ENCODE measurements at places on chromosomes 7 and 10.

GRCh38 chr7:129176916-129177710, 11.3 kb upstream of the SMO start:
- no peak for DNase-seq

DNA sequence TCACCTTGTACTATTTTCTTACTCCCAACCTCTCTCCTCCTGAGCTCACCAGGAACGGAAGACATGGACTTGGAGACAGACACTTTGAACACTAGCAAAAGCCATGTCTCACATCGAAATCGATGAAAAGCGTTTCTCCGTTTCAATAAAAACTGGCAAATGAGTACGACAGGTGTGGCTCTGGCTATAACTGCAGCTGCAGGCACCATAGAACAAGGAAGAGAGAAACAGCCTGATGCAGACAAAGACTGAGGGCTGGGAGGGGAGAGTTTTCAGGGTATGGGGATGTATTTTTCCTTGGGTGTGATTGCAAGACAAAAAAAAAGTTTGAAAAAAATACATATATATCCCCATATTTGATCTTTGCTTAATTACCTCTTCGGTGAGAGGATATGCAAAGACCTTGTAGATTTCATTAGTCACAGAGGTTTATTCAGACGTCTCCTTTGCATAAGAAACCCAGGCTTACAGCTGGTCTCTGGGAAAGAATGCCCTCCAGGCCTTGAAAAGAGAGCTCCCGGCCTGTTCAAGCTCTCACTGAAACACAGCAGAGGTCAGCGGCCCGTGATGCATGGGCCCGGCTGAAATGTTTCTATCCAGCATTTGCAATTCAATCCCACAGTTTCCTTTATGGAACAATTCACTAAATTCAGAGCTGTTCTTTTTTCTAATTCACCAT, 63.1 kb downstream of the TLL2 start:
- DNase-seq, result no peak

- no peak for DNase-seq
These were observed 56.7 kb downstream of the DDC start for GRCh38 chr7:50508471-50508943.

DNA sequence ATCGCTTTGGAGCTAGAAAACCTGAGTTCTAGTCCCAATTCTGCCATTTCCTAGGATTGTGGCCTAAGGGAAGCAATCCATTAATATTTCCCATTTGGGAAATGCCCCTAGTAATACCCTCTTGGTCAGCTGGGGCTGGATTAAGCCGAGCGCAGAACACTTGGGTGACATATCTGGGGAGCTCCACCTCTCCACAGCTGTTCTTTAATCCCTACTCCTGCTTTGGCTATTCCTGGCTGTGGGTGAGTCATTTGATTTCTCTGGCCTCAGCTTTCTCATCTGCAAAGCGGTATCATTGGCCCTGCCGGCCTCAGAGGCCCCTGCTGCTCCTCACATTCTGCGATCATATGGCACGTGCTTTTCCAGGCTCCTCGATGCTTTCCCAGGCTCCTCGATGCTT, 108.3 kb downstream of the BUB3 start:
- DNase-seq, result no peak

GRCh38 chr10:18918532-18918931, 130.1 kb upstream of the MALRD1 start:
- DNase-seq, result no peak

GRCh38 chr10:114682121-114682520, 24.0 kb upstream of the ABLIM1 start:
- DNase-seq, result no peak

GRCh38 chr10:9608602-9609001, 1409.1 kb upstream of the CELF2 start:
- DNase-seq, result no peak

DNA sequence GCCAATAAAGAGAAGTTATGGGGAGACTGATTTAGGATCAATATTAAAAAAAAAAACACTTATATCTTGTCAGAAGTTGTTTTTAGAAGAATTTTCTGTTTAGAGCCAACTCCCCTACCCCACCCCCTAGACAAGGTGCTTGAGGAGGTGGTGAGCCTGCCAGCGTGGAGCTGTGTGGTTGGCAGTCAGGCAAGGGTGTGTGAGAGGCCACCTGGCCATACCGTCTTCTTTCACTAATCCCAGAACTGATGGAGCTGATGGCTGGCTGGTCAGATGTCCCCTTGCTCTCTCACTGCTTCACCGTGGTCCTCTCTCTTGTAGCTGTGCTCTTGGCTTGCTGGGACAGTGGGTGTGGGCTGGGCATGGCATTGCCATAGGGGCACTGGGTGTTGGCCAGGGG, 34.3 kb downstream of the NACAD start:
- DNase-seq, result no peak

- no peak for DNase-seq
These were observed 67.5 kb upstream of the ARHGAP21 start for GRCh38 chr10:24791084-24791726.

- no peak for DNase-seq
These were observed 1.5 kb downstream of the GDF2 start for GRCh38 chr10:47323636-47324296.

DNA sequence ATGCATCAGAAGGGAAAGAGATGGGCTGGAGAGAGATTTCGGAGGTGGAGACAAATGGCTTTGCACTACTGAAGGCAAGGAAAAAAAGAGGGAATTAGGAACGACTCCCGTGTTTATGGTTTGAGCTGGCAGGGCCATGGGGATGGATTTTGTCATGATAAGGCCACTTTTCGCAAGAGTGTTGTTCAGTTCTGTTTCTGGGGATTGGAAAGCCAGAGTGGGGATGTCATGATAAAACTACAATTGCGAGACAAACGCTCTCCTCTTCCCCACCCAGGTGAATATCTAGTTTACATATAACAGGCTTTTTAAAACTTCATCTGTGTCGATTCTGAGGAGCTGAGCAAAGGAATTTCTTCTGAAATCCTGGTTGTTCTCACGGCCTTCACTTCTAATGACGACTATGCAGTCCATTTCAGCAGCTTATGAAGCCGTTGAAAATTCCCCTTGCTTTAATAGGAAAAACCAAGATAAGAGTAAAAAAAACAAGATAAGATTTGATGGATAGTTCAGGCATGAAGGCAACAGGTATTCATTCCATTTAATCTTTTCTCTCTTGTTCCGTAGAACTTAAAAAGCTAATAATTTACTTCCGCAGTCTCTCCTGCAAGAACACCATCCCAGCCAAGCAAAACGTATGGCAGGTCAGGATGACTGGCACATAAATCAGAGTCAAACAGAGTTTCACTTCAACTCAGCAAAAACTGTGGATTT, 245.6 kb upstream of the PITRM1 start:
- DNase-seq, result no peak

- no peak for DNase-seq
These were observed 177.1 kb upstream of the SVIL start for GRCh38 chr10:29811751-29812427.

- no peak for DNase-seq
These were observed 140.4 kb upstream of the MAGI2 start for GRCh38 chr7:79593866-79594301.

DNA sequence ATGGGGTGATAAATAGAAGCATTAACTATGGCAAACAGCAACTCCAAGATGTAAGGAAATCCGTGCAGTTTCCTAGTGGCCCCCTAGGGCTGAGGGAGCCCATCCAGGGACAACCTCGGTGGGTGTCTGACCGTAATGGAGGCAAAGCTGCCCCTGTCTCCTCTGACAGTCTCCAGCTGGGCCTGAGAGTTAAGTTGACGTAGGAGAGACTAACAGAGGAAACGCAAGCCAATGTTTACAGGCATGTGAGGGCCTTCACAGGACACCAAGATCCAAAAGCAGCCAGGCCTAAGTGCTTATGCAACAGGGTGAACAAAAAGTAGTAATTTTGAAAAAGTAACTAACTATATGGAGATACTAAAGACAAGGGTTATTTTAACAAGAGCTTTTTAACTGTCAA, 330.0 kb upstream of the C7orf33 start:
- DNase-seq, result no peak

DNA sequence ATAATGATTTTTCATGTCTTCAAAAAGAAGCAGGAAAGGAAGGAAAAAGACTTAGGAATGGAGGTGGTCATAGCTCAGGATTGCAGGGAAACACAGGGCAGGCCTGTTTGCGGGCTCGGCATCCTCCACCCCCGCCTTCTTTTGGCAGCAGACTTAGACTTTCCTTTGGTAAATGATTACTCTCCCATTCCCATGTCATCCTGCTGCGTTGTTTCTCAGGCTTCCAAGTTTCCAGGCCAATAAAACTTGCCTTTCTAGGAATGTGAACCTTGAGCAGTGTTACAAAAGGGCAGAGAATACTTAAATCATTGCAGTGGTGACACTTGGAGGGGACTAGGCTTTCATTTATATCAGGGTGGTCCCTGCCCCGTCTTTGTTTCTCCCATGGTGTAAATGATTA, 34.0 kb upstream of the DGKB start:
- DNase-seq, result no peak

- no peak for DNase-seq
These were observed 673.8 kb downstream of the INHBA start for GRCh38 chr7:41029072-41029499.

DNA sequence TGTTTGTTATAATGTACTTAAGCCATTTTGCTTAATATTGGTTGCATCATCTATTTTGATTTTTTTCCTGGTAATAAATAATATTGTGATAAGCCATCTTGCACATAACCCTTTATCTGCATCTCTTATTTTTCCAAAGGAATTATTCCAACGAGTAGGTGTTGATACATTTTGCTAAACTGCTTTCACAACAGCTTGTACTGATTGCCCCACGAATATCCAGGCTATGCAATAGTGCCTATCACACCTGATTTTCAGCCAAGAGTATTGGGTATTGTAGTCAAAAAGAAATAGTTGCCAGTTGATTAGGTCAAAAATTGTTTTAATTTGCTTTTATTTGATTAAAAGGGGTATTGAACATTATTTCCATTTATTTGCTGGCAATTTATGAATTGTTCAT, 20.7 kb downstream of the CREB5 start:
- no peak for DNase-seq
